ENCODE measurements at places on chromosomes 3 and 15.

DNA sequence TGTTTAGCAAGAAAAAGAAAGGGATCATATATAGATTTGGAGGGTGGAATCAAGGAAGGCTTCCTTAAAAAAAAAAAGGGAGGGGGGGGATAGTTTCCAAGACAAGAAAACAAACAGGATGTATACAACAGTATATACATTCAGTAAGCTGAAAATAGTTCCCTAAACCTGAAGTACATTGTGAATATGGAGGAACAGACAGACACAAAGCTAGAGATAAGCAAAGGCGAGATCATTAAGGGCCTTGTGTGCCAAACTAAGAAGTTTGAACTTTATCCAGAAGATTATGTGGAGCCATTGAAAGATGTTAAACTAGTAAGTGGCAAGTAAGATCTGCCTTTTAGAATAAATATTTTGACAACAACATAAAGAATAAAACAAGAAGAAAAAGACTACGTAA, 93.3 kb upstream of the IMPG2 start:
- DNase-seq = no peak

DNA sequence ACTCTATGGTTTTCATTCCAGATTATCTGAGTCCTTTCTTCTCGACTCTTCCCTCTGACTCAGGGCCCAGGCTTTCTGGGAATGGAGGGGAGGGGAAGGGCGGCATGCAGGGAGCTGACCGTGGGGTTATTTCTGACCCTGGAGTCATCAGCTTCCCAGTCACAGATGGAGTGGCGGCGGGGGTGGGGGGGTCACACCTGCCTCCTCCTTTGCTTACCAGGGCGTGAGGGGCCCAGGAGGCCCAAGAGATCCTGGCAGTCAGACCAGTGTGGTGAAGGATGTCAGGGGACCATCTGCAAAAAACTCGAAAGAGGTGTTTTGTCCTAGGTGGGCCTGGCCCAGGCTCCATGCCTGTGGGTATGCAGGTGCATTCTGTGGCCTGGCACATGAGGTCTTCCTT, 996 bp upstream of the XIRP1 start:
- no peak for DNase-seq

GRCh38 chr3:186788482-186789370, 5.3 kb downstream of the EIF4A2 start:
- DNase-seq = no peak

DNA sequence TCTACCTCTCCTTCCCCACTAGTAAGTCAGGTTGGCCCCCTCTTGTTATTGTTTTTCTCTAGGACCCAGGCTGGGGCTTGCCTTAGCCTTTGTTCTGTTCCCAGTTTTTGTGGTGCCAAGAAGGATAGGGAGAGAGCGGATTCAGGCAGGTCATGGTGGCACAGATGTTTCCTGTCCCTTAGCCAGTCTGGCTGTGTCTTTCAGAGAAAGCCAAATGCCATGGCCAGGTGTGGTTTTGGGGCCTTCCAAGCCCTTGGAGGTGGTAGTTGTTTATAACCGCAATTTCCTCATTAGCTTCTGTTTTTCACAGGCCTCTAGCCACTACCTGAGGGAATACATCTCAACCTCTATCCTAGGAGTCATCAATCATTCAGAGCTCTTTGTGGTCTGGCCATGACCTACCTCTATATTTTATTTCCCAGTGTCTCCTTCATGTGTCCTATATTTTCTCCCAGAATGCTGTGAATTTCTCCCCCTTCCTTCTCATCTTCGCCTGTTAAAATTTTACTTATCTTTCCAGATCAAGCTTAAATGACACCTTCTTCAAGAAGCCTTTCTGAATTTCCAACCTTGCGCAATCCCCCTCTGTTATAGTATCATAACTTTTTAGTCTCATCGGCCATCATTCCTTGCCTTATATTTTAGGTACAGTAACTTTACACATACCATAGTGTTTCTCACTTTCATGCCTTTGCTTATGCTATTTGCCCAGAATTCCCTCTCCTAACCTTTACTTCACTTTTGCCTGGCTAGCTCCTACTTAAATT, 38.2 kb downstream of the TIMP4 start:
- no peak for DNase-seq

- no peak for DNase-seq
Observed at GRCh38 chr15:63039811-63040210, 2.7 kb upstream of the TPM1 start.

GRCh38 chr3:180626844-180627243, 24.9 kb downstream of the TTC14 start:
- DNase-seq = no peak

- no peak for DNase-seq
Observed at GRCh38 chr3:37913522-37913921, 51.8 kb downstream of the CTDSPL start.

DNA sequence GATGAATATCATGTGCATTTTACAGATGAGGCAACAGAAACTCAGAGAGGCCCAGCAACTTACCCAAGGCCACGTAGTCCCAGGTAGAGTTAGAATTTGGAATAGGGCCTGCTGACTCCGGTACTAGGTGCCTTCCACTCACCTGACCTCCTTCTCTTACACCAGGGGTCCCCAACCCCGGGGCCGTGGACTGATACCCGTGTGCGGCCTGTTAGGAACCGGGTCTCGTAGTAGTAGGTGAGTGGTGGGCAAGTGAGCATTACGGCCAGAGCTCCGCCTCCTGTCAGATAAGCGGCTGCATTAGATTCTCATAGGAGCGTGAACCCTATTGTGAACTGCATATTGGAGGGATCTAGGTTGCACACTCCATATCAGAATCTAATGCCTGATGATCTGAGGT, 64.8 kb downstream of the SMAD3 start:
- DNase-seq = no peak

DNA sequence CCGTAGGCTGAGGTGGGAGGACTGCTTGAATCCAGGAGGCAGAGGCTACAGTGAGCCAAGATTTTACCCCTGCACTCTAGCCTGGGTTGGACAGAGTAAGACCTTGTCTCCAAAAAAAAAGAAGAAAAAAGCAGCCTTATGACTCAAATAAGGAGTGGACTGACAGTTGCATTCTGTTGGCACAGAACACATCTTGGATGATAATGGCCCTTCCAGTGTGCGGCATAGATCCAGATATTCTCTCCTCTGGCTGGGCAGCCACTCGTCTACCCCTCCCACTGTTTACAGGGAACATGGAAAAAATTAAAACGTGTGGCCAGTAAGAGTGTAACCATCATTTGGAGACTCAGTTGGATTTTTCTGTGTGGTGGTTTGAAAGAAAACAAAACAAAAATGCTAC, 118.6 kb upstream of the RNF7 start:
- DNase-seq = no peak

GRCh38 chr3:31105011-31105410, 210.6 kb upstream of the GADL1 start:
- DNase-seq = no peak

DNA sequence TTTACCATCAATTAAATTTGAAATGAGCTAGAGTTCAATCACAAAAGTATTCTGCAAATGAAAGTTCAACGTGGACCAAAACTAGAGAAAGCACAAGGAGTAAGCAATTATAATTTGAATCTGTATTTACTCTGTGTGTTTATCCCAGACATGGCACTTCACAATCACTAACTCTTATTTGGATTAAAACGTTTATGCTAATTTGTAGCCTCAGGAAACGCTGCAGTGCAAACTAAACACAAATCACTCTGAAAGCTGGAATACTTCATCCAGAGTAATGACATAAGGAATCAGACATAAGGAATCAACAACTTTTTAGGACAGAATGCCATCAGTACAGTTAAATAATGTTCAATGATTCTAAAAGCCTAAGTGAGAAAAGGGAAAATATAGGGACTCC, 18.5 kb downstream of the CEP152 start:
- no peak for DNase-seq

DNA sequence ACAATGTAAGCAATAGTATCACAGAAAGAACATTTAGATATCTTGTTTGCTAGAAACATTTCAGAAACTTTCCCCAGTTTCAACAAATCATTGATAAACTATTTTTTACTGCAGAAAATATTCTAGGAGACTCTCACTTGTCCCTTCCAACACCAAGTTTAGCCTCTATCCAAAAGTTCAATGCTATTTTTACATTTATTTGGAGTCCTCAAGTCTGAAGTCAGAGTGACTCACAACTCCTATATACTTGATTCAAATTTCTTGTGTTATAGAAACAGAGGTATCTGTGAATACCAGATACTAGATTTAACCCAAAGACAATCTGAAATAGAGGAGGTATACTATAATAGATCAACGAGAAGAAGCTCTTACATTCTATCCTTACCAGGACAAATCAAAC, 49.6 kb downstream of the RFX7 start:
- no peak for DNase-seq

DNA sequence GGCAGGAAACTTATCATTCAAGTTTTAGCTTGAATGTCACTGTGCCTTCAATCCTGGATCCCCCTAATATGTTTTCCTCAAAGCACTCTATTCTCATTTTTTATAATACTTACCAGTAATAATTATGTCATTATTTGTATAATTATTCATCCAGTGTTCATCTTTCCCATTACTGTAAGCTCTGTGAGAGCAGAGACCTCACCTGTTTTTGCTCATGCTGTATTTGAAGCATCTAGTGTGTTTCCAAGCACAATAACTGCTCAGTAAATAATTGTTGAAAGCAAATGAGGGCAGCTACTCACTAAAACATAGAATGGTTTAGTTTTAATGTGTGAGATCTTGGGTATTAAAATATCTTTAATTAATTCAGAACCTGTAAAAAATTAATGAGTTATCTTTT, 36.9 kb upstream of the KPNA4 start:
- no peak for DNase-seq

- DNase-seq = no peak
Observed at GRCh38 chr15:78040653-78041244, 36.8 kb downstream of the TBC1D2B start.

- no peak for DNase-seq
Observed at GRCh38 chr15:23913635-23914034, 226.5 kb upstream of the NDN start.

GRCh38 chr3:164306042-164306441, 772.3 kb downstream of the SI start:
- peak; percentile 53 for DNase-seq

GRCh38 chr3:177676947-177677587, 479.8 kb upstream of the TBL1XR1 start:
- no peak for DNase-seq

GRCh38 chr3:48404440-48405342, 25.2 kb downstream of the PLXNB1 start:
- no peak for DNase-seq

DNA sequence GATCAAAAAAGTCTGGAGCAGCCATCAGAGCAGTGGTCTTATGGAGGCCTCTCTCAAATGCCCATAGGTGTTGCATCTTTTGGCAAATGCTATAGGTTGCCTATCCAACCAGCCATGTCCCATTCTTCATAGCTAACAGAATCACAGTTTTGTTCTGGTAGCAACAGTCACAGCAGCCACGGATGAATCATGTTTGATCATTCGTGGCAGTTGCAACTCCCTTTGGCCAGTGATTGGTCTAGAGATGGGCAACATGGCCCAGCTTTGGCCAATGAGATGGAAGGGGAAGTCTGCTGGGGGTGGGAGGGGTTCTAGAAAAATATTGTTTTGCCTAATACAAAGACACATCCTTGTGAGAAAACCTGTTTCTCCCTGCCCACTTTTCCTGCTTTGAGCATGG, 50.3 kb upstream of the PPP2R3A start:
- no peak for DNase-seq

GRCh38 chr15:55917881-55918296, 75.5 kb downstream of the NEDD4 start:
- peak; percentile 4 for DNase-seq

GRCh38 chr3:21750831-21751391, at the start of gene ZNF385D:
ZNF385D (minus strand) TSS chr3:21751210; CDS start chr3:21750916, 294 bp downstream.
- DNase-seq = peak; percentile 56

DNA sequence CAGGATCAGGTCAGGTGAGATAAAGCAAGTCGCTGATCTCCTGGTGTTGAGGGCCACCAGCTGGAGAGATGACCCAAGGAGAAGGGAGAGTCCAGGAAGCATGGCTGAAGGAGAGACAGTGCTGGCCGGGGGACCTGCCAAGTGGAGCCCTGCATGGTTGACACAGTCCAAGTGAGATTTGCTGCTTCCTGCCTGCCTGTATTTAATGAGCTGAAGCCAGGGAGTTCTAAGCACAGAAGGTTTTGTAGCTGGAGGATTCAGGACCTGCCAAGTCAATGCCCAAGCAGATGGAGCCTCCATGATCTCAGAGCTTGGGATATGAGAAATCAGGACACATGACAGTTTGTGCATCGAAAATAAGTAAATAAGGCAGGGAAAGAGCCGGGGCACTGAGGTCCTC, 125.6 kb downstream of the SRGAP3 start:
- no peak for DNase-seq

GRCh38 chr15:56772868-56773639, 39.7 kb upstream of the ZNF280D start:
- DNase-seq = peak; percentile 35

DNA sequence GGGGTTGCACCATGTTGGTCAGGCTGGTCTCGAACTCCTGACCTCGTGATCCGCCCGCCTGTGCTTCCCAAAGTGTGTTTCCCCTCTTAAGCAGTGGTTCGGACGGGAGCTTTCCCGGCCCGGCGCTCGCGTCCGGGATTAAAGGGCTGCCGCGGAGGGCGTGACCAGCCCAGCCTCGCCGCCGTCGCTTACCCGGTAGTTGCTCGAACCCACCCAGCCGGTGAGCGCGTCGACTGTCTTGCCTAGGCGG, 513 bp downstream of the CLASP2 start:
- peak; percentile 37 for DNase-seq

DNA sequence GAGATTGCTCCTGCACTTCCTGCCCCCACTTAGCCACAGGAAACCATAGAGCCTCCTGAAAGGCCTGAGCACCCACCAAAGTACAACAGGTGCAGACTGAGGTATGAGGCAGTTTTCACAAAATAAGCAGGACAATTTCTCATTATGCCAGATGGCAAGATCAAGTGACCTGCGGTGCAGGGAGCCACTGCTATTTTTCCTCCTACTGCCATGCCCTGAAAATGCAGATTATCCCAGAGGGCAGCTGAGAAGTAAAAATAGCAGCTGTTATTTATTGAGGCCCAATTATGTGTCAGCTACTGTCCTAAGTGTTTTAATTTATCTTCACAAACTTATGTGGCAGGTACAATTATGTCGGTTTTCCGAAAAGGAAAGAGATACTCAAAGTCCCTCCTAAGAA, 209.5 kb upstream of the ST8SIA2 start:
- no peak for DNase-seq

DNA sequence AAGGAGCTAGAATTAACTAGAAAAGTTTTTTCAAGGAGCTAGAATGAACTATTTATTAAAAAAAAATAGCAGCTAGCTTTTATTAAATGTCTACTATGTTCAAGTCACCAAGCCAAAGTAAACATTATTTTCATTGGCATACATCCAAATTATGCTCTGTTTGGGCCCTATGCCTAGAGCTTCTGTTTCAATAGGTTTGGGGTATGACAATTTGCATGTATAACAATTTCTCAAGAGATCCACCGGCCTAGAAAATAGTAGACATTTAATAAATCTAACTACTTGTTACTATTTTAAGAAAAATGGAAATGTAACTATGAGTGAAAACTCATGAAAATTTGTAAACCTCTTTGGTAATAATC, 8.0 kb downstream of the GABRR3 start:
- DNase-seq = peak; percentile 33

GRCh38 chr3:186628756-186629155, 11.4 kb upstream of the FETUB start:
- DNase-seq = no peak

- DNase-seq = no peak
Observed at GRCh38 chr3:170154084-170154483, 27.4 kb downstream of the PHC3 start.

GRCh38 chr3:177787279-177788041, 590.2 kb upstream of the TBL1XR1 start:
- DNase-seq = no peak

GRCh38 chr3:31116651-31117050, 222.2 kb upstream of the GADL1 start:
- DNase-seq = no peak
